ENCODE measurements at places on chromosomes 13 and 19.
A peak's percentile ranks its signal among the peaks of the same experiment; 100 is the strongest.

DNA sequence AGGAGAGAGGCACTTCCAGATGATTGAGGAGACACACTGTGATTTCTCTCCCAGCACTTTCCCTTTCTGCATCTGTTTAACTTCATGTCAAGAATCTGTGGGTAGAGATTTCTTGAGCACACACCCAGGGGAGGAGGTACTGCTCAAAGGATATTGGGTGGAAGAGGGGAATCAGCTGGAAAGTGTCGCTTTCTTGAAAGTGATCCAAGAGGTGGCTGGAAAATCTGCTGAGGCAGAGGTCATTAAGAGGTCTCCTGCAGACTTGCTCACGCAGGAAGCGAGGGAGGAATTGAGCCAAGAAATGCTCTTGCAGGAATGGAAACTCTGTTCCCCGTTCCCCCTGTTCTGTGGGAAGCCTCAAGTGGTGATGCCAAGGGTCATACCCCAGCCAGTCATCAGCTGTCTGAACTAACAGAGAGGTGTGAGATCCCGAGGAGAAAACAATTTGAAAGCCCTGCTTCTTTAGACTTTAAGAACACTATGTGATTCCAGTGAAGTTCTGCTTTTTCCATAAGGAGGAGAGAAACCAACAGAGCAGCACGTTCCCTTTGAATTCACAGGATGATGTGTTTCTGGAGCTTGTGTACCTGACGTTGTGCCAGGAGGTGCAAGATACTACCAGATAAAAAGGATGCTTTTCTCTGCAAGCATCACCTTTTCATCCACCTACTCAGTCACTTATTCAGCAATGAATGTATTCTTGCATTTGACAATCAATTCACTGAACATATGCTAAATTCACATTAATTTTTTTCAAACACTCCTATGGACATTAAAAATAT is 163.4 kb upstream of the GPR12 start:
- DNase-seq: no peak

DNA sequence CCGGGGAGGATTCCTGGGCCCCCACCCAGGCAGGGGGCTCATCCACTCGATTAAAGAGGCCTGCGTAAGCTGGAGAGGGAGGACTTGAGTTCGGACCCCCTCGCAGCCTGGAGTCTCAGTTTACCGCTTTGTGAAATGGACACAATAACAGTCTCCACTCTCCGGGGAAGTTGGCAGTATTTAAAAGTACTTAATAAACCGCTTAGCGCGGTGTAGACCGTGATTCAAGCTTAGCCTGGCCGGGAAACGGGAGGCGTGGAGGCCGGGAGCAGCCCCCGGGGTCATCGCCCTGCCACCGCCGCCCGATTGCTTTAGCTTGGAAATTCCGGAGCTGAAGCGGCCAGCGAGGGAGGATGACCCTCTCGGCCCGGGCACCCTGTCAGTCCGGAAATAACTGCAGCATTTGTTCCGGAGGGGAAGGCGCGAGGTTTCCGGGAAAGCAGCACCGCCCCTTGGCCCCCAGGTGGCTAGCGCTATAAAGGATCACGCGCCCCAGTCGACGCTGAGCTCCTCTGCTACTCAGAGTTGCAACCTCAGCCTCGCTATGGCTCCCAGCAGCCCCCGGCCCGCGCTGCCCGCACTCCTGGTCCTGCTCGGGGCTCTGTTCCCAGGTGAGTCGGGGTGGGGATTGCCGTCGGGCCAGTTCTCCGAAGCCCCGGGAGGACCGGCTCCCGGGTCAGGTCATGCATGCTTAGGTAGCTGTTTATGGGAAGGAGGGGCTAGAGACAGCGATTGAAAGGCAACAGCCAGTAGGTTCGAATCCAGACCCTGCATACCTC is at the start of gene ICAM1:
Gene ICAM1, plus strand, starts transcription at position 505 of the 779 bp plus-strand sequence. Its CDS starts 40 bp downstream, at position 545.
- DNase-seq: no peak

- no peak for DNase-seq
Observed at GRCh38 chr19:49129238-49129583, 9.9 kb downstream of the PPFIA3 start.

DNA sequence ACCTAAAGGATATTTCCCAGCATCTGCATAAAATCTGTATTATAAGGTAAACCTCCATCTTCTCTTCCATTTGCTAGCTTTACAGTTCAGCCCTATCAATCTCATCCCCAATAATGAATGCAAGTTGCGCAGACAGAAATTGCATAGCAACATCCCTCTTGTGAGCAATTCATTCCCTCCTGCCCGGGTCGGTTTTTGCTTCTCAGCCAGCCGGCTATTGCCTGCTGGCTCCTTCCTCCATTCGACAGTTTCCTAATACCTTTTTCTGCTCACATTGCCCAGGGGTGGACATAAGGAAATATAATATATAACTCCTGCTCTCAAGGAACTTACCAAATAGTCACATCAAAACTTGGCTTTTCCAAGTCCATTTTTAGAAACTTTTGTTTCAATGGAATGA is 125.2 kb downstream of the FGF9 start:
- no peak for DNase-seq

DNA sequence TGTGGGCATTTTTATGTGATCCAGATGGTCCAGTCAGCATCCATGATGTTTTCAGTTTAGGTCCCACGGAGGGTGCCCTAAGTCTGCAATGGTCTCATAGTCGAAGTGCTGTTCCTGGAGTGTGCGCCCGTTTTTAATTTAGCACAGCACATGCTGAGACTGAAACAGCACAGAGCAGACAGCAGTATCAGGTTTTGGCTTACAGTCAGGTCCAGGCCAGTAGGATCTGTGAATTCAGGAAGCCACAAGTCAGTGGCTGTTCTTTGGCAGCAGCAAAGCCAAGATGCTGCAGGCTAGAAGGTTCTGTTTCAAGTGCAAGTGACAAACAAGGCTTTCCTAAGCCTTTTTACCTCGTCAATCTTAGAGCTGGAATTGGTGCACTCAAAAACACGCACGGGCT is 18.3 kb downstream of the FBXO27 start:
- DNase-seq: no peak

DNA sequence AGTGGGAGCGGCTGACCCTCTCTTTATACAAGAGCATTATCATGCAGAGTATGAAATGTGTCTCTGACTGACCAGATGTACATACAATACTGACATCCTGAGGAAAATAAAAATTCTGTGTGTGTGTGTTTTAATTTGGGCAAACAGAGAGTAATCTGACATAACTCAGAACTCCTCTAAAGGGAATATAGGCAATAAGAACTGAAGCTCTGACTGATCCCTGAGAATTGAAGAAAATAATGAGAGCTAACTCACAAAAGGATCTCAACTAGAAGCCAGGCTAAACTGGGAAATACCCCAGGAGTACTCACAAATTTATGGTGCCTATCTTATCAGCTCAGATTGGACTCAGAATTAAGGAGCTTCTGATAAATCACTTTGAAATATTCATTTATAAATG is 539.9 kb downstream of the OLFM4 start:
- no peak for DNase-seq

GRCh38 chr19:45717983-45718650 is 12.6 kb downstream of the FBXO46 start:
- no peak for DNase-seq

DNA sequence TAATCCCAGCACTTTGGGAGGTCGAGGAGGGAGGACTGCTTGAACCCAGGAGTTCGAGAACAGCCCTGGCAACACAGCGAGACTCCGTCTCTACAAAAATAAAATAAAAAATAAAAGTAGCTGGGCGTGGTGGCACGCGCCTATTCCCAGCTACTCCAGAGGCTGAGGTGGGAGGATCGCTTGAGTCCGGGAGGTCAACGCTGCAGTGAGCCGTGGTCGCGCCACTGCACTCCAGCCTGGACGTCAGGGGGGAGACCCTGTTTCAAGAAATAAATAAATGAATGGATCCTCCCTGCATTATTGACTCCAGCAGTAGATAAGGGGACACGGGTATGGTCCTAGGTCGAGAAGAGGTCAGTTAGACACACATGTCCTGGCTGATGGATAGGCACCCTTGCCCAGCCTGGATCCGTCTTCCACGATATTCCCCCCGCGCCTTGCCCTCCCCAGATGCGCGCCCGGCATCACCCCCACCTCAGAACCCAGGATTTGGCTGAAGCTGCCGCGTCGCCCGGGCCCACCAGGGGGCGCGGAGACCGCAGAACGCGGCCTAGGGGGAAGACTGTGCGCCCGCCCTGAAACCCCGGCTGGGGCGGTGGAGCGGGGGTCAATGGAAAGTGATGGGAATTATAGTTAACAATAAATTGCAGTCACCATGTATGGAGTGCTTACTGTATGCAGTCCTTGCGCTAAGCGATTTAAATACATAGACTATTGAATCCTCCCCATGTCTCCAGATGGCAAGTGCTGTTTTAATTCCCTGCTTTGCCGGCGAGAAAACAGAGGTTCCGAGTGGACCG is 2.1 kb upstream of the HOOK2 start:
- DNase-seq: peak; percentile 77

DNA sequence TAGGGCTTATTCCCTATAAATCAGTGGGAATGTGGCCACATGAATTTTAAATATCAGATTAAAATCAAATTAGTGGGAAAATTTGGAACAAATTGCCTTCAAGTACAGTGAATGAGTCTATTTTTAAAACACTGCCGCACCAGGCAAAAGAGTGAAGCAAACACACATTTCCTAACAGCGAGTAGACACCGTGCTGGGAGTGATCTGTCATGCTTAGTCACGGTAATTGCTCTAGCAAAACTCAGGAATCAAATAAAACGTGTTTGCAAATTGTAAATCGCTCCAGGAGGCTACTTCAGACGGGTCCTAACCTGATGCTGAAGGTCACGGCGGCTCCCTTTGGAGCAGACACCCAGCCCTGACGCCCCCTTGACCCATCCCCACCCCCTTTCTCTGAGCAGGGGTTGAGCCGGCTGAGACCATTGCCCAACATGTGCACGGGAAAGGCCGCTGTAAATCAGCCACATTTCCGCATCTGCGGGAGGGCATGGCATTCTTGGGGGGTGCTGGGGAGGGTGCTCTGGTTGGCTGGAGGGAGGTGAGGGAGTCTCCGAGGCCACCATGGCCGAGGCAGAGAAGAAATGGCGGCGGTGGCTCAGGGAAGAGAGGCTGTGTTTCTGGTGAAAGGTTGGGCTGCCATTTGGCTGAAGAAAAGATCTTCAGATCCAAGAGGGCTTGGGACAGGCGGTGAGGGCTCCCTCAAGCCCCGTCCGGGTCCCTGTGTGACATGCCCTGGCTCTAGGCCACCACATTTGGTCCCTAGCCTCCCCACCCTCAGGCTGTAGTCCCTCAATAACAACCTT is 8.9 kb downstream of the CEBPA start:
- no peak for DNase-seq

GRCh38 chr13:37074703-37075102 is 15.2 kb upstream of the SUPT20H start:
- DNase-seq: peak; percentile 22

- no peak for DNase-seq
Observed at GRCh38 chr13:77891486-77891885, 27.1 kb downstream of the EDNRB start.

DNA sequence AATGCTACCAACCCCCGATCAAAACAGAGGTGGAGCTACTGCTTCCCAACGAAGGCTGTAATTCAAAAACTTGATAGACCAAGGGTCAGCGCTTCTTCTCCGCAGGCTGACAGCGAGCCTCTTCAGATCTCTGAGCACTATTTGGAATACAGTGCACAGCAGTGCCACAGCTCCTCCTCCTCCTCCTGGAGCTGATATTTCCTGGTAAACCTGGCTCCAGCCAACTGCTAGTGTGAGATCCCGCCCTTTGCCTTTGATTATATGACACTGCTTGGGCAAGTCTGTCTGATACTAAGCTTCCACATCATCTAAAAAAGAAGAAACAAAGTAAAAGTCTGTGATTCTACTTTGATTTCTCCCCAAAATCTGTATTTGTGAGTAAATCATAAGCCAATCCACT is 710.5 kb downstream of the DACH1 start:
- DNase-seq: no peak

- DNase-seq: no peak
Observed at GRCh38 chr13:32555613-32556012, 17.0 kb upstream of the N4BP2L2 start.

DNA sequence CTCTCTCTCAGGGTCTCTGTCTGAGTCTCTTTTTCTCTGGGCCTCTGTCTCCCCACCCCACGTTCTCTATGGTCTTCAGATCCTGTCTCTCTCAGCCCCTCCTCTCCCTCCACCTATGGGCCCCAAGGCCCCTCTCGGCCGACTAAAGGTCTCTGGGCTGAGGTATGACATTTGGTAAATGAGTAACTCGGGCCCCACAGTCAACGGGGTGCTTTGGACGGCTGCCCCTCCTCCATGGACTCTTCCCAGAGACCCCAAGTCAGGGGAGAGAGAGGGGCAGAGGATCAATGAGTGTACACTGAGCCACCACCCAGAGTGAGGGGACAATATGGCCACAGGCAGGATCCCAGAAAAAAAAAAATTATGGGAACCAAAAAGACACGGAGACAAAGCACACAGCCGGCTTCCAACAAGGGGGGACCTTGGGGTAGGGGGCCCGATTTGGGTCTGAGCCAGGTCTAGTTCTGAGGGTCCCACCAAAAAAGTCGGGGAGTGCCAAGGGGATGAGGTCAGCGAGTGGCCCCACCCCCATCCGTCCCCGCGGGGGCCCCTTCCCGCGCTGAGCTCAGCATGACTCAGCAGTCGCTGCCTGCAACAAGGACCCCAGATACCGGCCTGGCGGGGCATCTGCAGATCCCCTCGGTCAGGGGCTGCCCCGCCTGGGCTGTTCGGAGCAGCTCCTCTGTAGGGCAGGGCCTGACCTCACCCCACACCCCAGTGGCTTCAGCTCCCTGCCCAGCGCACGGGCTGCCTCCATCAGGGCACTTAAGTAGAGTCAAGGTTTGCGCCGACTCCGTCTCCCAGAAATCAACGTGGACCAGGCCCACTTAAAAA is 1.5 kb upstream of the FTL start:
- peak; percentile 83 for DNase-seq

DNA sequence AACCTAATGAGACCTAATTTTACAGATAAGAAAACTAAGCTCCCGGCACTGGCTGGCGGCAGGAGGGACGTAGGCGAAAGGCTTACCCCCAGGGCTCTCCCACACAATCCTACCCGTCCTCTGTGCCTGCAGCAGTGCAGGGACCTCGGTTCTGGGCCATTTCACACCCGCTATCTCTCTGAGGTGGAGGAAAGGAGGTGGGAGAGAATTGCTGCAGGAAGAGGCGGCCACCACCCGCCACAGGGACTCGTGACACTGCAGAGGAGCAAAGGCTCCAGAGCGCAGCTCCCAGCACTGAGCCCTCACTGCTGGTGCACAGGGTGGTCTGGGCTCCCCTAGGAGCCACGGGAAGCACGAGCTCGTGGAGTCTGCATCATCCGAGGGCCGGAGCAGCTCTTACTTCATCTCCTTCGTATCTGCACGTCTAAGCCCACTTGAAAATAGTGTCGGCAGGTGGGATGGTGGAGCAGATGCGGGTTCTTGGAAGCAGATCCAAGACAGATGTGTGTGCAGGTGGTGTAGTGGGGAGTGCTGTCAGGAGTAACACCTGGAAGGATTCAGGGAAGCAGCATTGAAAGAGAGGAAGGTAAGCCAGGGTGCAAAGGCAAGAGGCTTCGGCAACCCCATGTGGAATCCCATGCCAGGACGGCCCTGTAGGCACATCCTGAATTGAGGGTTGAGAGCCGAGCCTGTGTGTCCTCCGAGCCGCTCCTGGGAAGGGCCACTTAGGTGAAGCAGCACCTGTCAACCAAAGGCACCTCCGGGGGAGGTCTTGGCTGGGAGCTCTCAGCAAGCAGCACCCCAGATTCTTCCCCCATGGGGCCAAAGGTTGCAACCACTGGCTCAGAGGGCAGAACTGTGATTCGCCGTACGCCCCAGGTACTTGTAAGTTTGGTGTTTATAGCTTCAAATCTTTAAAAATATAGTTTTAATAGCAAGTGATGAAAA is 115.8 kb upstream of the SPACA7 start:
- no peak for DNase-seq
